HFF-Myc (cell line): ENCODE measurements at places on chromosomes 13 and 19.

GRCh38 chr13:53143757-53144339 lies 115.2 kb downstream of the OLFM4 start:
- no peak for DNase-seq

- no peak for DNase-seq
Observed at GRCh38 chr19:55959996-55960675, 12.5 kb downstream of the NLRP8 start.

GRCh38 chr13:40910324-40911050 lies 108.6 kb downstream of the ELF1 start:
- no peak for DNase-seq

DNA sequence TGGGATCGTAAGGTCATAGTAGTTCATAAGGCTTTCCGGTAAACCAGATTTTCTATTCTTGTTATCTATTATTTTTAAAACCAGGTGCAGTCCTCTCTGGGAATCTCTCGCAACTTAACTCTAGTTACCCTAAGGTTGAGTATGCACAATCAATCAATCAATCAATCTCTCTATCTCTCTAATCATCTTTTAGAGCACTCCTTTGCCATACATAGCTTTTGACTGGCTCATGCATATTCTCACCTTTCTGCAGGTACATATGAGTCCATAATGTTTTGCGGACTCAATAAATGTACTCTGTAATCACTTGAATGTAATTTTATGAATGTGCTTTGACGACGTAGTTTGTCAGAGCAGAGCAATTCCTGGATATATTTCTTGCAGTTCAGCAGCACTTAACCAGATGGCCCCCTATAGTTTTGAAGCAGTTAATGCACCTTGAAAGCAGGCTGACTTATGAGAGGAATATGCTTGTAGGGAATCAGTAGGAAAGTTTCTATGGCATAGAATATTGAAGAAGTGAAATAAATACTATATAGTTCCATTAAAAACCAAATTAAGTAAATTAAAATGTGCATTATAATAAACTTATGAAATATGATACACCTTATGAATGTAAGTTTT lies 524.7 kb downstream of the GPC5 start:
- no peak for DNase-seq

DNA sequence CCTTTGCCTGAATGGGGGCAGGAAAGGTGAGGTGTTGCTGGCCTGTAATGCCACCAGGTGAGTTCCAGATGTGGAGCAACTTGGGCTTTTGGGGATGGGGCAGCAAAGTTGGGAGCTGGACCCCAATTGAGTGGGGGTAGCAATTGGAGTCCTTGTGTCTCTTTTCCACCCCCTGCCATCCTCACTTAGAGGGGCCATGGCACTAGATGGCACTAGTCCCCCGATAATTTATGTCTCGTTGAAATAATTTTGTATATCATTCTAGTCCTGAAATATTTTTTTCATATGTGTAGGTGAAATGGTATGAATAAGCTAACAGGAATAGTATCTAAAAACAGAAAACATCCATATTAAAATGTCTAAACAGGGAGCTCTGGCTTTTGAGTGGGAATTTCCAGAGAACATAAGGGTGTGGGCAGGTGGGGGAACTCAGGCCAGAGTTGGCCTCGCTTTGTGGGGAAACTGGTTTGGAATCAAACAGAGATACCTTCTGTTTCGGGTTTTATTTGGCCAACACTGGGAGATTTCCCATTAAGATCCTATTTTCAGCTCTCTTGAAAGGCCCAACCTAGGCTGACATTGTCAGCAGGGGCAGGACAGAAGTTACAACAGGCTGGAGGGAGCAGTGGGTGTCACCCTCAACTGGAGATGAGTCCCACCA lies 3.4 kb downstream of the ZNF576 start:
- DNase-seq = no peak

- DNase-seq = no peak
Observed at GRCh38 chr19:19433666-19434213, 28.3 kb downstream of the GATAD2A start.

GRCh38 chr13:45594764-45595163 lies 20.8 kb downstream of the ERICH6B start:
- DNase-seq = no peak
